ENCODE measurements at places on chromosomes 4 and X.

DNA sequence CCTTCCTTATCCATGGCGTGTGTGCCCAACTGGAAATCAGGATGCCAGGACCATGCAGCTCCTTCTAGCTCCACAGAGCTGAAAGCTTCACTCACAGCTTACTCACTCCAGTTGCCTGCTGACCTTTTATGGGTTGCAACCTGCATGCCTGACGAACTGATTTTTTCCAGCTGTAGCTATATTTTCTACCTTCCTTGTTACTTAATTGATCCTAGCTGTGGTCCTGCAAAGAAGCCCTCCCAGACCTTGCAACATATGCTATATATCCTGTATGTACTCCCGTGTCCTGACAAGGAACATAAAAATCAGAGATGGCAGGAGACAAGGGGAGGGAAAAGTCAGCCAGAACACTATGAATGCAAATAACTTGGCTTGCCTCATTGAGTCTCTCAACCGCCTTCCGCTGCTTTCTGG lies 135.3 kb upstream of the LDB2 start:
- no peak for DNase-seq

DNA sequence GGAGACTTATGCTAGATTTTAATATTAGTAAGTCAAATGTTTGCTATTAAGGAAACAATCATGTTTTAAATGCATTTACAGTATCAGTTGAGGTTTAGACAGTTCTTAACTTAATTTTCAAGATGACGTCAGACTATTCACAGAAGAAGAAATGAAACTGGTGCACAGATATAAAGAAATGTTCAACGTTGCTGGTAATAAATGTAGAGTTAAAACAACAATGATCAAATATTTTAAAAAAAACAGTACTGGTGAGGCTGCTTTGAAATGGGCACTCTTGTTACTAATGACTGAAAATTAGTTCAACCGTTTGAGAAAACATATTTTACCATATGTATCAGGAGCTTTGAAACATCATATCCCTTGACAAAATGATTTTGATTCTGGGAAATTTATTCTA lies 44.2 kb downstream of the ABHD18 start:
- DNase-seq, result no peak

- DNase-seq, result no peak
Measured at GRCh38 chr4:139167774-139168444, 9.1 kb downstream of the ELF2 start.

GRCh38 chr4:87849612-87850011 lies 16.8 kb downstream of the MEPE start:
- no peak for DNase-seq

DNA sequence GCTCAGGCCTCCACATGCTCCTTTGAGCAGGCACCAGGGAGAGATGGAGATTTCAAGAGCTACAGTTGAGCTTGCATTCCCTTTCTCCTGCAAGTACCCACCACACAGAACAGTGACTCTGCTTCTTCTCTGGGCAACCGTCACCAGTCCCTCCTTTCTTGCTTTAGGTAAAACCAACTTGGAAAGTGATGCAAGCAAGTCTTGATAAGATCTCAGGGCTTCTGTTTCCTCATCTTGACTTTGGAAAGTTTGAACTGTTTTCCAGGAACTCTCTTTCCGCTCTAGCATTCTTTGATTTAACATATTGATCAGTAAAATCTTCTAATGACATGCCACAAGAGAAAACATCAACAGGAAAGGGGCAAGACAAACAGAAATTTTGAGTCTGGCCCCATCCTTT lies 73.7 kb downstream of the USP46 start:
- DNase-seq, result no peak

DNA sequence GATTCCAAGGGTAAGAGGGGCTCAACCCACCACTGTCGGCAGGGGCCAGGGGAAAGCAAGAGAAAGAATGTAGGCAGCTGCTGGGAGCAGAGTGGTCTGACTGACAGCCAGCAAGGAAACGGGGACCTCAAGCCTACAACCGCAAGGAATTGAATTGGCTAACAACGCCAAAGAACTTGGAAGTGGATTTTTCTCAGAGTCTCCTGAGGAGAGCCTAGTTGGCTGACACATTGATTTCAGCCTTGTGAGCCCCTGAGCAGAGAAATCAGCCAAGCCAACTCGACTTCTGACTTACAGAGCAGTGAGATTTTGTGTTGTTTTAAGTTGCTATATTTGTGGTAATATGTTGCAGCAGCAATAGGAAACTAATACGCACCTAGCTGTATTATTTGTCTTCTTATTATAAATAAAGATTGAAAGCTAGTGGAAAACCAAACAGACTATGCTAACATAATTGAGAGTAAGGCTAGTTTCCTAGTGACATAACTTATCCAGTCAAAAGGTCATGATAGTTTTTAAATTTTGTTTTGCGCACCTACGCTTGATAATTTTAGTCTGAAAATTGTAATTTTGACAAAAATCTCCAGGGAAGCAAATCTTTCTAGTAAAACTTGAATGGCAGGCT lies 145.8 kb upstream of the HCCS start:
- DNase-seq, result no peak

DNA sequence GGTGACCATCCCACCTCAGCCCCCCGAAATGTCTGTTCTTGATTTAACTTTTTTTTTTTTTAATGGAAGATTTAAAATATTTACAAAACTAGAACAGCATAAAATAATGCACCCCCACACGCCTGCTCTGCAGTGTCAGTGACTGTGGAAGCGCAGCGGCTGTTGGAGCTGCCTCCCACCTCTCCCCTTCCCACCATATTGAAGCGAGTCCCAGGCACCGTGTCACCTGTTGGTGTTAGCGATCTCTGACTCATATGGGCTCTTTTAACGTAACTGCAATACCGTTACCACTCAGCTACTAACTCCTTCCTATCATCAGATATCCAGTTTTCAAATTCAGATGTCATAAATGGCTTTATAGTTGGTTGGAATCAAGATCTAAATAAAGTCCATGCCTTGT lies 17.1 kb upstream of the TADA2B start:
- no peak for DNase-seq

DNA sequence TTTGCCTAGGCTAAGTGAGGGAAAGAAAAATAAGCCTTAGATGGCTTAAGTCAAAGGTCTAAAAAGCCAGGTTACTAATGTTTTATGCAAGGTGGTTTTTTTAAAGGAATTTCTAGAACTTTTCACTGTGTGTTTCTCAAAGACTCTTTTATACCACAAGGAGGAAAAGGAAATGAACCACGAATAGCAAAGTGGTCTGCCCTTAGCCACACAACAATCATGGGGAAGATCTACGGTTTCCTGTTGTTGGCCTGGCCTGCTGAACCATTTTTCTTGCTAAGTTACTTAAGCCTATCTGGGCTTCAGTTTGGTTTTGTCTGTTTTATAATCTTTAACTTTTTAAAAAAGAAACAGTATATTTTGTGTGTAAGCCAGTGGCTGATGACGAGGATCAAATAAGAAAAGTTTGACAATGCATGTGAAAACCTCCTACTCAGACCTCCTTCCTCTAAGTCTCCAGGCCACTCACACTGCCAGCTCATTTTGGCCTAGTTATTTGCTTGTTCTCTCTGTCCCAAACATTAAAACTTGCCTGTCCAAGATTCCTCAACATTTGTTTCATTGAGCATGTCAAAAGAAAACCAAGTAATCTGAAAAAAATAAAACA lies 56.7 kb upstream of the COL25A1 start:
- DNase-seq, result no peak

DNA sequence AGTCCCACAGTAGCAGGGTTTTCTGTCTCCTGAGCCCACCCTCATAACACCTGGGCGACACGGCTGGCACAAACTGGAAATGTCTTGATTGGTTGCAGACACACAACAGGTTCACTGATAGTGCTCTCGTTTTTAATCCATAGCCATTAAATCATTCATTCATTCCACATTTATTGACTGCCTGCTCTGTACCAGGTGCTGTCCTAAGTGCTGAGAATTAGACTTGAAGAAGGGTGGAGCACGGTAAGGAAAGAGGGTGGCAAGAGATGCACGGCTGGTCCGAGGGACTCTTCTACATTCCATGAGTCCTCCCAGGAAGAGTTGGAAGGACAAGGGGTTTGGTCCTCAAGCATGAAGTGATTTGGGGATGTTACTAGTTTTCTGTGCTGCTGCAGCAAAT lies 100.0 kb downstream of the RELL1 start:
- no peak for DNase-seq

- no peak for DNase-seq
Measured at GRCh38 chrX:71365356-71365874, 742 bp upstream of the TAF1 start.

- DNase-seq, result no peak
Measured at GRCh38 chr4:14985161-14985560, 17.1 kb upstream of the CPEB2 start.

DNA sequence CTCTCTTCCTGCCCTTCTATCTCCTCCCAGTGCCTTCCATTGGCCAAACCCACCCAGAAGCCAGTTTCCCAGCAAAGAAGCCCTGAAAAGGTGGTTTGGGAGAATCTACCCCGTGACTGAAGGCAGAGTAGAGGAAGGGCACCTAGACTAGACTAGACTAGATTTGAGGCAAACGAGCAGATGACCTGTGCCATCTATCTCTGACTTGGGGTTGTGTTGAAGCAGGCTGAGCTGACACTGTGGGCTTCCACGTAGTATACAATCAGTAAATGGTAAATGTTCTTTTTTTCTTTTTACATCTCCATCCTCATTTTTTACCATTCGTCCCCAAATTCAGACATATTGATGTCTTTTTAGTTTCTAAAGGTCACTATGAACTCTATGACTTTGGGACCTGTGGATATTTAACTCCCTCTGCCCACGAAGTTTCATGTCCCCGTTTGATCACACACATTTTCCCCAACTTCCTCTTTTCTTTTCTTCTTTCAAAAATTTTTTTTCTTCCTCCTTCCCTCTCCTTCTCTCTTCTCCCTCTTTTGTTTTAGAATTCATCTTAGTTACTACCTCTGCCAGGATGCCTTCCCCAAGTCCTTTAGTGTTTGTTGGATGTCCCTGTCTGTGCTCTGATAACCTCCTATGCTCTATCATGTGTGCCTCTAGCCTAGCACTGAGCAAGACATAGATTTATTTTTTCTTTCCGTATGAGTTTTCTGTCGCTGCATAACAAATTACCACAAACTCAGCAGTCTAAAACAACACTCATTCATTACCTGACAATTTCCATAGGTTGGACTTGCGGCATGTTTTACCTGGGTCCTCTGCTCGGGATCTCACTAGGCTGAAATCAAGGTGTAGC lies 6.2 kb upstream of the AFF1 start:
- DNase-seq, result no peak

DNA sequence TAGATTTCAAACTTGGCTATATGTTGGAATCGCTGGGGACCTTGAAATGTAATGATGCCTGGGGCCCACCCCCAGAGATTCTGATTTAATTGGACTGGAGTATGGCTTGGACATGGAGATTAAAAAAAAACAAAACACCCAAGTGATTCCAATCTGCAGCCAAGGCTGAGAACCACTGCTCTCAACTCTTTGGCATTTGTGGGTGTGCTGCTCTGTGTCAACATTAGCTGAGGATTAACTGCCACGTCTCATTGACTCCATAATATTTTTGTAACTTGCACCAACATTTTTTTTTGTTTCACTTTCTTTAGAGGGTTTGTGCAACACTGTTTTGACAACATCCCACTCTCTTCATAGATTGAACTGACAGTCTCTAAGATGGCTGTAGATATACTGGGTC lies 41.1 kb upstream of the PDK3 start:
- no peak for DNase-seq

DNA sequence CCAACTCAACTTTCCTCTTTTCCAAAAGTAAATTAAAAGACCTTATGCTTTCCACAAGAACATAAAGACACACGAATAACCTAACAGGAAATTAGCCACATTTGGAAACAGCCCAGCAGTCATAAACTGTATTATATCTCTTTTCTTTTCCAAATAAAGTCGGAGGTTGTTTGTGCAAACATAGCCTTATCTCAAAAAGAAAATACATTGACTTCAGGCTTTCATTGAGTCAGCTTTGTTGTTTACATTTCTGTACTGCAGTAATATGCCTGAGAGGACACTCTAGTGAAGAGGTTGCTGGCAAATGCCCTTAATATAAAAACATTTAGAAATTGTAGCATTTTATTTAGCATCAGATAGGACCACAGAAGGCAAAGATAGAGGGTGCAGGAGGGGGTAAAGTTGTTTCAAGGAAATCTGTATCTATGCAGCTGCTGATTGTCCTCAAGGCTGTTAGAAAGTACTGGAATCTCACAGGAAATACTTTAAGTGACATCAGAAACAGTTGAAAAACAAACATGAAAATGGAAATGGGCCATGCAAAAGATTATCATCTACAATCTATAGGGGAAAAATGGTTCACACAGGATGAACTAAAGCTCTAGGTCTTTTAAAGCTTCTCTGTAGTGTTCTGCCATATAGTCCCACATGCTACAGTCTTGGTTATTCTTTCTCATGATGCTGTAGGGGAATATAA lies 14.5 kb downstream of the LNX1 start:
- no peak for DNase-seq

GRCh38 chr4:162442128-162442527 lies 278.3 kb upstream of the FSTL5 start:
- no peak for DNase-seq

DNA sequence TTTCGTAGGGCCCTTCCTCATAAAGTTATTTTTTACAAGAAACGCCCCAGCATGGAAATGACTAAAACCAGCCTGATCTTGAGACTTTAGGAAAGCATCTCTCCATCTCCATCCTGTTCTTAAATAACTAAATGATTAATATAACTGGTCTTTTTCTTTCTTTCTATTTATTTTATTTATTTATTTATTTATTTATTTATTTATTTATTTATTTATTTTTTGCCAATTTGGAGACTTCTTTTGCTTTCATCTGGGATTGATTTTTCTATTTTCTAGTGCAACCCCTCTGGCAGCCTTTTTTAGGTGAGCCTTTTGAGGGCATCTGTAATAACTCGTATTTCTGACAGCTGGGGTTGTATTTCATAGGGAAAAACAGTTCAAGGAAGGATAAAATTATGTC lies 1.2 kb upstream of the KLHL34 start:
- no peak for DNase-seq

- DNase-seq, result no peak
Measured at GRCh38 chrX:40272776-40273175, 175.0 kb upstream of the BCOR start.

DNA sequence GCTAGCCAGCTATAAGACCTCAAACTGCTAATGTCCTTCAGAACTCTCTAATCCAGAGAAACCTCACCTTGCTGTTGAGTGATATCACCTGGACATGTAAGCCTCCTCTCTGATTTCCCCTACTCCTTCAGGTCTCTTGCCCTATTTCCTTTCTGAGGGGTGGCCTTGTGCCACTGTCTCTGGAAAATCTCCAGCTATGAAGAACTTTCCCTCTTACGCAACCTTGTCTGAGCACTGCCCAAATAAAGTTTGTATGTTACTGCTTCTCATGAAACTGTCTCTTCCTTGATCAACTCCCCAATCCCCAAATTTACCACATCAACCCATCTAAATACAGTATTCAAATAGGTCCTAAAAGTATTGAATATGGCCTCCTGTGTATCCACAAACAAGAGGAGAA lies 53.5 kb upstream of the VEGFD start:
- DNase-seq, result no peak

GRCh38 chrX:121569609-121570008 lies 522.2 kb downstream of the GLUD2 start:
- no peak for DNase-seq
